ENCODE measurements at places on chromosomes 16 and 17.

GRCh38 chr17:38320482-38320881 lies 23.3 kb downstream of the GPR179 start:
- DNase-seq, result no peak

GRCh38 chr16:62869837-62870236 lies 833.6 kb upstream of the CDH8 start:
- DNase-seq, result no peak

- DNase-seq, result no peak
Measured at GRCh38 chr17:66625311-66625767, 209.6 kb upstream of the CACNG5 start.

DNA sequence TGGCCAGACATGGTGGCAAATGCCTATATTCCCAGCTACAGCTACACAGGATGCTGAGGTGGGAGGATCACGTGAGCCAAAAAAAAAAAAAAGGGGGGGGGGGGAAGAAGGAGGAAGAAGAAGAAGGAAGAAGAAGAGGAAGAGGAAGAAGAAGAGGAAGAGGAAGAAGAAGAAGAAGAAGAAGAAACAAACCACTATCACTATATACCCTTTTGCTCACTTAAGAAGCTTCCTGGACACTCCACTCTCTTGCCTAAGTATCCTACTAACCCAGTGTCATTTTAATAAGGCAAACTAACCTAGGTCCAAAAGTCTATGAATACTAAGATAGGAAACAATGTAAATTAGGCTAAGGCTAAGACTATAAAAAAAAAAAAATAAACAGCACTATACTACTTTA lies 54.8 kb downstream of the GPATCH8 start:
- no peak for DNase-seq

- no peak for DNase-seq
Measured at GRCh38 chr17:8693328-8693727, 51.3 kb downstream of the CCDC42 start.

DNA sequence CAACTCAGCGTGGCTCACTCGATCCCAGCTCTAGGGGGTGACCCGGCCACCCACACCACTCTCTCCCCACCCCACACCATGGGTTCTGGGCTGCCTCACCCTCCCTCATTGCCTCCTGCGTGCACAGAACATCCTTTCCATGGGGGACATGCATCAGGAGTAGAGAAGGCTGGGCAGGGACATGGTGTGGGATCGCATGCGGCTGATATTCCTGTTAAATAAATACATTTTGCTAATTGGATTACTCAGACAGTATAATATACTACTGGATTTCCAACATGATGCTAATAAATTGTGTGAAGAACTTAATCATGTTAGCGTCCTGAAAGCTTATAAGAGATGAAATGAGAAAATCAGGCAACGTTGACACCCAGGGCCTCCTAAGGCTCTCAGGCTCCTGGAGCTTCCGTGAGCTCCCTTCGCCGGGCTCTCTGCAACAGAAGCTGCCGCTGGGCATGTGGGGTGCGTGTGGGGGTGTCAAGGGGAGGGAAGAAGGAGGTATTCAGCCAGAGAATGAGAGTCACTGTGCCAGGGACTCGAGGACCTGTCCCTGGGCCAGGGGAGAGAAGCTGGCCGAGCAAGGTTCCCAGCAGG lies 173.1 kb upstream of the TNRC6C start:
- DNase-seq, result no peak

DNA sequence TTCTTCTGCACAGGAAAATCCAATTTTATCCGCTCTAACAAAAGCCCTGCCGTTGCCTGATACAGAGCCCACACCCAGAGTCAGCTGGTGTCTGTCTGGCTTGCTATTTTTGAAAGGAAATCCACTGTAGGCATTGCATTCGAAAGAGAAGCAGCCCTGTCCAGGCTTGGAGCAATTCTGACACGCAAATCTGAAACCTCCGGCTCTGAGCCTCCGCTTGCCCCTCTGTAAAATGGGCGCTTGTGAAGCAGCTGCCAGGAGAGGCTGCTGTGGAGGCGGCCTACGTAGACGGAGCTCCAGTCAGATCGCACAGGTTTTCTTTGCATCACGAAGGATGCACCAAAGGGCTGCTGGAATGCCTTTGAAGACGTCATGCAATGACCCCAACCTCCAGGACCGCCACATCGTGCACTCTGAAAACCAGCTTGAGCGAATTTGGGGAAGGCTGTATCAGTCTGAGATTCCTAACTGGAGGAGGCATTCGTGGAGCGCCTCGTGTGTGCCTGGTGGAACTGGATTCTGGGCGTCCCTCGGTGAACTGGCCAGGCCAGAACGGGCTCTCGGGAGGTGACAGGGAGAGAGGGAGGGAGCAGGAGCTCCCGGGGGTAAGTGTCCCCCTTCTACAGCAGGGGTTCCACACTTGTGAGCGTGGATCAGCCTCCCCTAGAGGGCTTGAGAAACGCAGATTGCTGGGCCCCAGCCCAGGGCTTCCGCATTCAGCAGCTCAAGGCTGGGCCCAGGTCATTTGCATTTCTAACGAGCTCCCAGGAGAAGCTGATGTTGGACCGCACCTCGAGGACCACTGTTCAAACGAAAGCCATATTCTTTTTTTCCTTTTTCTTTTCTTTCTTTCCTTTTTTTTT lies 215.5 kb downstream of the MRTFB start:
- DNase-seq, result no peak

DNA sequence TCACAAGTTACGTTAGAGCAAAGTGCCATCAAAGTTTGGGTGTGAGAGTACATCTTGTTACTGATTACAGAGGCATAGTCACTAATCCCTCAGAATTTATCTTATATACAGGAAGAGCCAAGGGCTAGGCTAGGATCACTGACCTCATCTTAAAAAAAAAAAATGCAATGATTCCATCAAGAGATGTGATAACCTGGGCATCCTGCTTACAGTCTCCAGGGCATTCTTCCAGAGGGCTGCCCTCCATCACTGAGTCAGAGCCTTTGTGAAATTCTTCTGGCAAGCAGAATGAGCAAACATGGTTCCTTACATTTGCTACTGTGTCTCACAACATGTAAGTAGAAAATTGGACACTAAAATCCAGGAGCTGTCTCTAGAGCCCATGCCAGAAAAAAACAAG lies 410.6 kb downstream of the ZFHX3 start:
- no peak for DNase-seq

DNA sequence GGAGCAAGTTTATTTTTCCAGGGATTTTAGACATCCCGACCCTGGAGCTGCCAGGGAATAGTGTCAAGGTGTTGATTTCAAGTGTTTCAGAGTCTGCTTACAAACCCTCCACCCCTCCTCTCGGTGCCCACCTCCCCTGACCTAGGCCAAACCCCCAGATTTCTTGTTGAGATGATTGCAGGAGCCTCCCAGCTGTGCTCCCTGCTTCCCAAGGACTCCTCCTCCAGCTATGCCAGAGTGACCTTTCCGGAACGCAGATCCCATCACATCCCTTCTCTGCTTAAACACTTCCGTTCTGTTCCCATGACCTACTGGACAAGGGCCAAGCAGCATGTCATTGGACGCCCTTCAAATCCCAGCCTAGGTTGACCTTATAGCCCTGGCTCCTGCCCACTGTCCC lies 23.7 kb upstream of the CDH1 start:
- DNase-seq, result no peak

GRCh38 chr16:81569361-81570034 lies 124.9 kb downstream of the CMIP start:
- no peak for DNase-seq

GRCh38 chr16:82506692-82507670 lies 119.8 kb upstream of the CDH13 start:
- DNase-seq, result no peak

DNA sequence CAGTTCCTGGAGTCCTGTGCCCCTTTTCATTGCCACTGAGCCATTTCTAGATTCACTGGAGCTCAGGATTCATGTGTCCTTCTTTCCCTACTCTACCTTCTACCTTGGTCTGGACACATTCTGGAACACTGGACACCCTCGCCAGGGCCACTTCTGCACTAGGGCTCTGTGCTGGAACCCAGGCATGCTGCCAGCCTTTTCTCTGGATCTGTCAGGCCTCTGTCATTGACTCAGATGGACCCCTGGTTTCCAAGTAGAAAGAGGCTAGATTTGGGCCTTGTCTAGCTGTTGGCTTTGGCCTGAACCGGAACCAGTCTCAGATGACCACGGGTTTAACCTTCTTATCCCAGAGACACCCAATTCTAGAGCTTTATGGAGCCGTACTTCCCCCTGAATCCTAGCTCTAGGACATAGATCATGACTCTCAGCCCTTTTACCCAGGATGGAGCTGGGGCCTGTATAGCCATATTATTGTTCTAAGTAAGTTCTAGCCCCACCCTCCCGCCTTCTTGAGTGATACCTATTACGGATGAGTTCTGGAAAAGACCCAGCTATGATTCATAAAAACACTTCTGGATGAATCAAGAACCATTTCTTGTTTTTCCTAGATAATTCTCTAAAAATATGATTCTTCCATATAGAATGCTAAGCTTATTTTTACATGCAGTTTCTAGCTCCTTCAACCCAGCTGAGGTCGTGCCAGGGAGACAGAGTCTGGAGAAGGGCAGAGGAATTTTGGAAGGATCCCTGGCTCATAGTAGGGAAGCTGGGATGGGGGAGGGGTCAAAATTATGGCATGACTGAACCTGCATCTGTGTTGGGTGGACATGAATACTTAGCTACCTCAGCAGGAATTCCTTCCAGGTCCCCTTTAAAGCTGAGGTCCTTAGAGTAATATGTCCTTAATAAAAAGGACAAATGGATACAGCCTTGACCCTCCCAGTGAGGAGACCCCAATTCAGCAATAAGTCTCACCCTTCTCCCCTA lies 1.1 kb upstream of the CHRNB1 start:
- no peak for DNase-seq

- no peak for DNase-seq
Measured at GRCh38 chr16:10827691-10828341, 9.2 kb upstream of the TVP23A start.

DNA sequence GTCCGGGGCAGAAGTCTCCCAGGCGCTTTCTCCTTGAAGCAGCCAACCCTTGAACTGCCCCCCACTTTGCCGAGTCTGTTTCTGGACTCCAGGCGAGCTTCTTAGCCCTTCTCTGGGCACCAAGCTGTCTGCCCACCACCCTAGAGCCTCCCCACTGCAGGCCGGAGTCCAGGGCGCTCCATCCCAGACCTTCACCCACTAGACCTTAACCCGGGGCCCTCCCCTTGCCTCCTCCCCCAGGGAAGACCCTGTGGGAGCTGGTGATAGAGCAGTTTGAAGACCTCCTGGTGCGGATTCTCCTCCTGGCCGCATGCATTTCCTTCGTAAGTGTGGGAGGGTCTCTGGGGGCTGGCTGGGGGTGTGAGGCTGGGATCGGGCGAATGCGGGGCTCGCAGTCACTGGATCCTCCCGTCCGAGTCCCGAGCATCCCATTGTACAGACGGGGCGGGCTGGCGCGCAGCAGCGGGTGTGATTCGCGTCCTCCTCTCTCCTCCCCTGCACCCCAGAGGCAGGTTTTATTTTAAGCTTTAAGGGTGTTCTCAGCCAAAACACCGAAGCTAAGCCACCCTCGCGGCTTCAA lies 1.1 kb downstream of the ATP2A1 start:
- no peak for DNase-seq

DNA sequence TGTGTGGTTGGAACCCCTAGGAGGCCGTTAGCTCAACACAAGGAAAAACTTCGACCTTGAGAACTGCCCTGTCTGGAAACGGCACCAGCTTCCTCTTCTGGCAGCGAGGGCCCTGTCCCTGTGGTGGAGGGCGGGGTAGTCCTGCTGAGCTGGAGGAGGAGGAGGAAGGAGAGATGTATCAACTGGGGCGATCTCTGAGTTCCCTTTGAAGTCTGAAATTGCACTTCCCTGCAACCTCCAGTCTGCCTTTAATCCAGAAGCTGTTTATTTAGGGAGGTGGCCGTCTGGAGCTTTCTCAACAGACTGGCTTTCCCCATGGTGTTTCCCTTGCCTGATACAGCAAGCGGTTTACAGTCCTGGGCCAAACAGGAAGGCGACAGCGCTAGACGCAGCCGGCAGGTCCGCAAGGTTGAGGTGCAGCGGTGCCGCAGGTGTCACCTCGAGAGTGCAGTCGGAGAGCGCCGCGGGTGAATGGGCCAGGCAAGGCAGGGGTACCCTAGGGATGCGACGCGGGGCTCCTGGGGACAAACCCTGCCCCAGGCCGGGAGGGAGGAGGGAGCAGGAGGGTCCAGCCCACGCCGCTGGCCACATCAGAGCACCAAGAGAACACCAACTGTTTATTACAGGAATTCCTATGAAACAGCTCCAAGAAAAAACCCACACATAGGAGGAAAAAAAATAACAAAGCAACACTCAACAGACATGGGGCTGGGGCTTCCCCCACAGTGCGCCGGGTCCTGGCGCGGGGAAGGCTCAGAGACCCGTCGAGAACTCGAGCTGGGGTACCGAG lies 11.4 kb upstream of the MRPS23 start:
- DNase-seq, result no peak

DNA sequence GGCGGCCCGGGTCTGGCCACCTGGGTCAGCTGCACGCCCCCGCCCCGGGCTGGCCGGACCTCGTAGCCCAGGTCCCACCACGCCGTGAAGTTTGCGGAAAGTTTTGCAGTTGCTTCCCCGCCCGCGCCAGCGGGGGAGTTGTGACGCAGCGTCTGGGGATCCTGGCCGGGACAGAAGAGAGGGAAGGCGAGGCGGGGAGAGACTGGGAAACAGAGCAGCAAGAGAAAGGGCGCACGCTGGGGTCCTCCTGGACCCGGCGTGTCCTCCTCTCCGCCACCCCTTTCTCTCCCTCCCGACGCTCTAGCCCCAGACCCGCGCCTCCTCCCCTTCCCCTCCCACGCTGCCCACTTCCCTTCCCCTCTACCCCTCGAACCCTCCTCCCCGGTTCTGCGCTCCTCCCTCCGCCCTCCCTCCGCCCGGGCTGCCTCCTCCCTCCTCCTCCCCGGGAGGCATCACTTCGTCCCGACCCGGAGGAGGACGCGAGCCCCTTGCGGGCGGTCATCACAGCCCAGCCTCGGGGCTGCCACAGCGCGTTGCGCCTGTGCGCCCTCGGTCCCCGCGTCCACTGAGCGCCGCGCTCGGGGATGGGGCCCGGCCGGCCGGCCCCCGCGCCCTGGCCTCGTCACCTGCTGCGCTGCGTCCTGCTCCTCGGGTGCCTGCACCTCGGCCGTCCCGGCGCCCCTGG lies at the start of gene MRC2:
Gene MRC2 (plus strand): TSS at position 452 of the 685 bp plus-strand sequence. CDS start 133 bp downstream, at position 585.
- peak; percentile 25 for DNase-seq

DNA sequence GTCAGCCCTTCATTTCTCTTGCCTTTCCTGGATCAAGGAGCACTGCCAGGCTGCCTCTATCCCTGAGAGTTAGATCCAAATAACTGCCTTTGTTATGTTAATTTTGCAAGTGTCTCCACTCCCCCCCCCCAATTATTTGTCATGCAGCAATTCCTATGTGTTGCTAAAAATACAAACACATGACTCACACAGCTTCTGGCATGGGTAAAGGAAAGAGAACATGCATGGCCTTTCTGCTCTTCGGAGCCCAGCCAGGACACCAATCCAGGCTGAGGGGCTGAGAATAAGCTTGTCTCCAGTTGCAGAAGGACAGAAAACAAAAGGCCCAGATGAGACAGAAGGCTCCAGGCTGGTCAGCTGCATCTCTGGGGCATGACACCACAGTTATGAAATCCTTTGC lies 148.0 kb upstream of the TNRC6C start:
- DNase-seq, result no peak

GRCh38 chr17:64149196-64149595 lies 19.3 kb upstream of the ERN1 start:
- DNase-seq, result no peak

GRCh38 chr16:10015397-10015796 lies 166.8 kb downstream of the GRIN2A start:
- no peak for DNase-seq

GRCh38 chr17:48629411-48629759 lies 3.2 kb upstream of the HOXB9 start:
- DNase-seq, result no peak

- no peak for DNase-seq
Measured at GRCh38 chr16:10635365-10636021, 55.1 kb upstream of the EMP2 start.
